ENCODE measurements at places on chromosomes 7 and 10.

- DNase-seq, result no peak
Measured at GRCh38 chr7:138433583-138434443, 26.2 kb upstream of the TRIM24 start.

GRCh38 chr7:2523941-2524807 lies 4.6 kb downstream of the LFNG start:
- DNase-seq, result no peak

DNA sequence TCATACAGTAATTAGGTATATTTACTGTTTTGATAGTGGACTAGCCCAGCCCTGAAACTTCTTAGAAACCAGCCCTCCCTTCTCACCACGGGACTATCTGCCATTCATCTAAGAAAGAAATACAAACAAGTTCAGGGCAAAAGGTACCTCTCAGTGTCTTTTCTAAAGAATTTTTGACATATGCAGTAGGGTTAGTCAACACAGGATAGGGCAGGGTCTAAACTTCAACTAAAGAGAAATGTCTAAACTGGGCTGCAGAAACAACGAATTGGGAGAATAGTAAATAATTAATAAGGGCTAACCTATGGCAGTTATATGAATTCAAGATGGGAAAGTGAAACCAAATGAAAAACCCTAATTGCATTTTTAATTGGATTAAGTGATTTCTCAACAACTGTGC lies 496.6 kb downstream of the INHBA start:
- no peak for DNase-seq

DNA sequence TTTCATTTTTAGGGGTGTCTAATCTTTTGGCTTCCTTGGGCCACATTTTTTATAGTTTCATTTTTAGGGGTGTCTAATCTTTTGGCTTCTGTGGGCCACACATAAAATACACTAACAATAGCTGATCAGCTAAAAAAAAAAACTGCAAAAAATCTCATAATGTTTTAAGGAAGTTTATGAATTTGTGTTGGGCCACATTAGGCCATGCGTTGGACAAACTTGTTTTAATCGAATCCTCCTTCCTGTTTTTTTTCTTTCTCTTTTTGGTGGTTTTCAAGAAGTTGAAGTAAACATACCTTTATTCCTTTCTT lies 37.4 kb downstream of the ZNRF2 start:
- DNase-seq, result no peak

DNA sequence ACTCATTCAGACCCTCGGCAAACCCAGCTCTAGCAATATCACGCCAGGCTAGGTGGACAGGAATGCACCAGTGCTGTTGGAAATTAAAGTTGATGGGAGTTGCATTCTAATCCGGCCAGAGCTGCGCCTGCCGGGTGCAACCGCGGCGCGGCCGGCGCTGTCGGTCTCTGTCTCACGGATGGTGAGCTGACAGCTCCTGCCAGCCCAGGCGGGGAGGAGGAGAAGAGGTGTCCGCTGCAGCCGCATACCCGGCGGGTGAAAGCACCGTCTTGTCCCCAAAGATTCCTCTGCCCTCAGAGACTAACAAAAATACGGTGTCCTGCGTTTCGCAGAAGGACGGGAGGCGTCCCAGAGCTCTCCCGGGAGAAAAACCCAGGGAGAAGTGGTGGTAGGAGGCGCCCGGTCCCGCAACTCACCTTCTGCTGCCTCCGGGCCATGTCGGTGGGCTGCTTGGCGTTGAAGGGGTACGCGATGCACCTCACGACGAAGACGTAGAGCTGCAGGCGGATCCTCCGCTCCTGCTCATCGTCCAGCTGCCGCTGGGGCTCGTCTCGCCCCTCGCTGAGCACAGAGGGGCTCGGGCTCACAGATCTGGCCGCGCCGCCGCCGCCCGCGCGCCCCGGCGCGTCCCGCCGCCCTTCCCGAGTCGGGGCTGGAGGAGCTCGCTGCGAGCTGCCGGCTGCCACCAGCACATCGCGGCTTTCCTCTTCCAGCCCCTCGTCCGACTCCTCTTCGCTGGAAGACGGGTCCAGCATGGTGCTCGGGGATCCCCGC lies 490 bp downstream of the CADPS2 start:
- DNase-seq, result no peak

DNA sequence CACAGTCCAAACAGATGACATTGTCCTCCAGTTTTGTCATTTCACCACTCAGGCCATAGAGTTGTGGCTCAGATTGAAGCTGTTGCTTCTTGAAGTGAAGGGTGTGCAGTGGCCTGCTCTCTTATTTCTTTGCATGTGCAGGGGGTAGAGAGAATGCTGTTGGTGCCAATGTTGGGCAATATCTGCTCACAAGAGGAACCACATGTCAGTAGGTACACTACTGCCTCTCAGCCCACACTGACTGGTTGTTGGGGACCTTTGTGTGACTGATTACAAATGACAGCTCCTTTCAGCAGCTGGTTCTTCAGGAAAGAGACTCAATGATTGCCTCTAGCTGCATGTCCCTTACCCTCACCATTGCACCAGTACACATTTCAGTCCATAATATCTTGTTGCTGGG lies 21.9 kb upstream of the SFTPA1 start:
- no peak for DNase-seq

DNA sequence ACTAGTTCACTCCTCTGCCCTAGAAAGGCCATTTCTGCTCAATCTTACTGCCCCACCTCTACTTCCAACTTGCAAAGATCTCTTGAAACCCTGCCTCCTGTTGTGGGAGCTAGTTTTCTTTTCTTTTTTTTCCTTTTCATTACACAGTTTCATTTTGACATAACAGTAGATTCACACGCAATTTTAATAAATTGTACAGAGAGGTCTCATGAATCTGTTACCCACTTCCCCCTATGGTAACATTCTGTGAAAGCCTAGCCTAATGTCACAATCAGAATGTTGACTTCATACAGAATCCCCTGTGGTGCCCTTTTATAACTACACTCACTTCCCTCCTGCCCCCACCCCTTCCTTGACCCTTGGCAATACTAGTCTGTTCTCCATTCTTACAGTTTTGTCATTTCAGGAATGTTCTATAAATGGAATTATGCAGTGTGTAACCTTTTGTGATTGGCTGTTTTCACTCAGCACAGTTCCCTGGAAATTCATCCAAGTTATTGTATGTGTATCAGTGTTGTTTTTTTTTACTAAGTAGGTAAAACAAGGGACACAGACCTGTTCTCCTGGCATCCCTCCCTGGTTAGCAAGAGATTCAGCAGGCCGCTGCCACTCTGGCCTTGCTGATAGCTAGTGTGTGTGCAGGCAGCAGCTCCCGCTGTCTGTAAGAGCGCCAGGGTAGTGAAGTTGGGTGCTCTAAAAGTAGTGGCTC lies 21.5 kb downstream of the CHST3 start:
- DNase-seq, result no peak

DNA sequence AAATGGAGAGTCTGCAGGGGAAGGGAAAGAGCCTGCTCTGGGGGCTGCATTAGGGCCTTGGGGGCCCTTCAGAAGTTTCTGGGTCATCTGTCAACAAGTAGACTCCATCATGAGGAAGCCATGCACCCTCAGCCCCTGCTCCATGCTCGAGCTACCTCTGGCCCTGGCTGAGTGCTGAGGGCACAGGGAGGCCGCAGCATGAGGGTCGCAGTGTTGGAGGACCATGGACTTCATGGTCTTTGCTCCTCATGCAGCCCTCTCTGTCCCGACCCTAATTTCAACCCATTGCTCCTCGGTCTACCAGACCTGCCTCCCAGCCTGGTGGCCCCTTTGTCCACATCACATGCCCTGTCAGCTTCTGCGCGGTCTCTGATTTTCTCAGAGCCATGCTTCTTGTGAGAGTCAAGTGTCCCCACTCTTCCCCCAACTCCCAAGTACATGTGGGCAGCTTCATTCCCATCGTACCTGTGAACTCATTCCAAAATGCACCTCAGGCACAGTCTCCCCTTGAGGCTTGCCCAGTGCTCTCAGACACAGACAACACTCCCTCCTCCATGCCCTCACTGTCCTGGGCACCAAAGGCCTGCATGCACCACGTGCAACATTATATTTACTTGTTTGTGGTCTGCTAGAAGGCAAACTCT lies 14.7 kb downstream of the ZNF488 start:
- no peak for DNase-seq

GRCh38 chr10:53064614-53065013 lies 292.0 kb upstream of the MBL2 start:
- DNase-seq, result no peak

DNA sequence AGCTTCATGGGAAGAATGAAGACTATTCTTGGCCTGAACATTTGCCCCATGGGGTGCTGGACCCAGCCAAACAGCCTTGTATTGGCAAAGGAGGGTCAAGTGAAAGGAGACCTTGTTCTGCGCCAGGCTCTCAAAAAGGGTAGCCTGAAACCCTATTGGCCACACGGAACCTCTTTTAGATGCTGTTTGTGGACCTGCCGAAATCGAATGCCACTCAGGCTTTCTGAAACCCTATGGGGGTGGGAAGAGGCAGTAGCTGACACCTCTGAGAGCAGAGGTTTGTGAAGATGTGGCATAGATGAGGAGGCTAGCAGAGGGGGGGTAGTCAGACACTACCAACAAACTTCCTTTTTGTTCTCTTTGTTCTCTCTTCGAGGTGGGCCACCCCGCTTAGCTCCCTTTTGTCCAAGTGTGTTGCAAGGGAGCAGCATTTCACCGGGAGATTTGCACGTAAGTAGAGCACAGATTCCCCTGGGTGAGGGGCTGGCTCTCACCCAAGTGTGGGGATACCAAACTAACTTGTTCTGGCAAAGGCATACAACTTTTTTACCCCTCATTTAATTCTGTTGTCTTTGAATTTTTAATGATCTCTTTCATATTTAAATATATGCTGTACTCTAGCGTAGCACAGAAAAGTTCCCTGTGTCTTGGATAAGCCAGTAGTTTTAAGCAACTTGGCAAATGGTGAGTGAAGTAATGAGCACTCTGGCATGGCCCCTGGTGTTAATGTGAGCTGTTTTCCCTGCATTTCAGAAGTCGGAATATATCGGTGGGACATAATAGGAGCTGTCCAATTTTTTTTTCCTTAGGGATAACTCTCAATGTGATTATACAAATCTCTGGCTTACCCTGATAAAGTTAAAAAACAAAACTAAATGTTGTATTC lies 107.7 kb downstream of the SEPTIN7 start:
- no peak for DNase-seq
